ENCODE measurements at places on chromosomes 3 and 15.

- DNase-seq = no peak
Measured at GRCh38 chr15:92048739-92049138, 195.2 kb downstream of the SLCO3A1 start.

DNA sequence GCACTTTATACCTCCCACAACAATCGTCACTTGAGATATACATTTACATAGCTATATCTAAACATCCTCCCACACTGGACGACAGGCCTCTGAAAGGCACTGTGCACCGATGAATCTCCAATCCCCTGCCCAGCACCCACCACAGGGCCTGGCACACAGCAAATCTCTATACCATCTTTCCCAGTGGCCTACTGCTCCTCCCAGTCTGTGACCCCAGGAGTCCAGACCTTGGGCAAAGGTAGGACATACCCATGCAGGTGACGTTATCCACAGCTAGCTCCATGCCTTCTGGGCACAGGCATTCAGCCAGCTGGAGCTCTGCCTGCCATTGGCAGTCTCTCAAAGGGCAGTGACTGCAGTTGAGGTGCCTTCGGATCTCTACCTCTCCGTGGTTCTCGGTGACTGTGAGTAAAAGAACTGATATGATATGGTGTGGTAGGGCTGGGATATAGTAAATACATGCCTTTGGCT is 5.8 kb downstream of the LTK start:
- DNase-seq = no peak

DNA sequence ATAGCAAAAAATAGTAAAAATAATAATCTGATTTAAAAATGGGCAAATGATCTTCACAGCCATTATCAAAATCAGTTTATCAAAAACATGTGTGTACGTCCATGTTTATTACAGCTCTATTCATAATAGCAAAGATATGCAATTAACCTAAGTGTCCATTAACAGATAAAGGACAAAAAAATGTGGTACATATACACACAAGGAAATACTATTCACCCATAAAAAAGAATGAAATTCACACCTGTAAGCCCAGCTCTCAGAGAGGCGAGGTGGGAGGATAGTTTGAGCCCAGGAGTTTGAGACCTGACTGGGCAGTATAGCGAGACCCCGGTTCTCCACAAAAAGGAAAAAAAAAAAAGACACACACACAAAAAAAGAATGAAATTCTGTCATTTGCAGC is 82.6 kb upstream of the PPIB start:
- DNase-seq = no peak

DNA sequence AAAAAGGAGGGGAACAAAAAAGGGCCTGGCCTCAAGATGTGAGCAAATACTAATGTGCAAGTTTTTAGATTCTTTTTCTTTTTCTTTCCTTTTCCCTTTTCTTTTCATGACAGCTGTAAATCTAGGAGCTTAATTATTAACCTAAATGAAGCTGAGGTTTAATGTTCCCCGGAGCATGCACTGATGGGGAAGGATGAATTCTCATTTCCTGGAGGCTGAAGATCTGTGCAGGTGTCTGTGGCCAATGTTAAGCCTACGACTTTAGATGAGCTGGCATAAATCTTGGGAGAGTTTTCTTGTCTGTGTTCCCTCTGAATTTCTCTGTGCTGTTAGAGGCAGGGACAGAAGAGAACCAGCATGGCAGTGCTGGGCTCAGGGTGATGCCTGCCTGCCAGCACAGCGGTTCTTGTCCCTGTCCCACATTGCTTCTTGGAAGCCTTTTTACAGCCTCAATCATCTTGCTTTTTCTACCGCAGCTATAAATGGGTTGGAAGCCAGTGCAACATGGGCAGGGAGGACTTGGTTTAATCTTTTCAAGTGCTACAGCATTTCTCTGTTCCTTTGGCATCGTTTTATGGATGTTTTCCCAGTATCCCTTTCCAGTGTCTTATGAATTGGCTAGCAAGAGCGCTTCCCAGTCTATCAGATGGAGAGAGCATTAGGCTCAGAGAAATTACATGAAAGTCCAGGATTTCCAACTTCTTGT is 119.1 kb downstream of the ATG7 start:
- no peak for DNase-seq

DNA sequence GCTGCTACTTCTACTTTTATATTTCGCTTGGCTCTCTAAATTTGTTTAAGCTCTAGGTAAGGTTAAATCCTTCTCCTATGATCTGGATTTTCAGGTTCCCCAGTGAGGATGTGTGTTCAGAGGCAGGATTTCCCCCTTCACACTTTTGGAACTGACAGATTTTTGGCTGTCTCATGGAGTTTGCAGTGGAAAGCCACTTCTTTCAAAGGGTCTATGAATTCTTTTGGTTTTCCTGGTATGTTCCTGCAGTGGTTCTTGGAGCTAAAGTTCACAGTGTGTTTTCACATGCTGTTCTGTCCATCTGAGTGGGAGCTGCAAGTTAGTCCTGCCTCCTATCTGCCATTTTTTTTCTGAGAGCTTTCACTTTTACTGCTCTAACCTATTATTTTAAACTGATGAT is 21.6 kb upstream of the TIGIT start:
- no peak for DNase-seq

GRCh38 chr3:10351013-10351735 is 30.3 kb upstream of the SEC13 start:
- no peak for DNase-seq

- DNase-seq = no peak
Measured at GRCh38 chr3:177703788-177704187, 506.5 kb upstream of the TBL1XR1 start.

DNA sequence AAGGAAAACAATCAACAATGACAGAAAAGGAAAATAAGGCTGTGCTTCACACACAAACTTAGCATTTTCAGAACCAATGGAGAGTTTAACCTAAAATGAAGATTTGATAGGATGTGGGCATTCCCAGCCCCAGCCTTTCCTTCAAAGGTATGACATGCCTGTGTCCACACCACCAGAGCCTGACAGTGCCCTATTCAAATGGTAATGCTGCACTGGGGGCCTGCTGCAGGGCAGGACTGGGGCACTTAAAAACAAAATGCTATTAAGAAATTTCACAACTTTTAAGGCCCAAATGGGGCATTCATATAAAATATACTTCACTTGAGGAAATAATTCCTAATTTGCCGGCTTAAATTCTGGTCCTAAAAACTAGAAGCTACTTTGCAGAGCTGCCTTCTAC is 30.9 kb upstream of the TKT start:
- DNase-seq = no peak
